ENCODE measurements at places on chromosomes 13 and 19. TPM values are rescaled to one million over a fixed set of nuclear protein-coding genes. Genes with fewer than 3 reads are reported as not detected.

Gene SIGLEC11
- total RNA-seq = not detected

Gene LENG9
- 8.7 TPM for total RNA-seq

Gene DBP
- 18.7 TPM for total RNA-seq

Gene CFAP97D2
- not detected for total RNA-seq

Gene ATCAY
- not detected for total RNA-seq

Gene C13orf42
- not detected for total RNA-seq

Gene RPS28
- 1,659 TPM for total RNA-seq

Gene KL
- 0.05 TPM for total RNA-seq

Gene CLEC17A
- total RNA-seq = not detected

- DNase-seq = no peak
- H3K4me3 ChIP-seq = no peak overlapping the region
- H3K27ac ChIP-seq = peak overlapping the region; percentile 36
- H3K4me1 ChIP-seq = peaks cover 32% of the 10 kb centered on the region
- H3K27me3 ChIP-seq = no peaks in the 10 kb centered on the region
Observed at GRCh38 chr19:1910177-1910576, 5.0 kb downstream of the ADAT3 start.

DNA sequence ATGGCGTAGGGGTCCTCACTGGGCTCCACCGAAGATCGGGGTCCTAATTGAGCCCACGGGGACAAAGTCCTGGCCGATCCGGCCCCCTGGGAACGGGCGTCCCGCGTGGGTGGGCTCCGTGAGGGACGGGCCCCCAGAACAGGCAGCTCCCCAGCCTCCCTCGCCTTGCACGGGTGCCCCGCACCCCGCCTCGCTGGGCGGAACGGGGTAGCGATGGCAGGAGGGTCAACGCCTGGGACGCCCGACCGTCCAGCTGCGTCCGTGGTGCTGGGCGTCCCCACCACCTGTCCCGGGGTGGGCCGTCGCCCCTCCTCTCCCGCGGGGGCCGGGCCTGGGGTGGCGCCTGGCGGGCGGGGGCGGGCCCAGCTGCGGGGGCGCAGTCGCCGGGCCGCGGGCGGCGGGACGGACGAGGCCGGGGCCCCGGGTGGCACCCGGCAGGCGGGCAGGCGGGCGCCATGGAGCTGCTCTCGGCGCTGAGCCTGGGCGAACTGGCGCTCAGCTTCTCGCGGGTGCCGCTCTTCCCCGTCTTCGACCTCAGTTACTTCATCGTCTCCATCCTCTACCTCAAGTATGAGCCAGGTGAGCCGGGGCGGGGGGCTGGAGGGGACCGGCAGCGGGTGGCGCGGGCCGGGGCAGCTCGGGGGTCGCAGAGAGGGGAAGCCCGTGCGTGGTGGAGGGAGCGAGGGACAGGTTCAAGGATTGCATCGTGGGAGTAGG lies at the start of gene TMEM38A:
TMEM38A (plus strand) TSS at position 377 of the 717 bp plus-strand sequence; CDS start at position 456, 79 bp downstream.
- DNase-seq = peak; percentile 49
- peak within 1 kb of the TSS; percentile 97 for H3K27ac ChIP-seq
- H3K27me3 ChIP-seq = peaks cover 13% of the 10 kb centered on the region
- peaks cover 49% of the 10 kb centered on the region for H3K4me1 ChIP-seq
- H3K36me3 ChIP-seq = peaks cover 29% of the 10 kb centered on the region

GRCh38 chr13:113564331-113565023 lies 20.1 kb upstream of the TFDP1 start:
- no peak overlapping the region for H3K27ac ChIP-seq
- DNase-seq = peak; percentile 7
- no peak overlapping the region for H3K4me3 ChIP-seq
- peaks cover 20% of the 10 kb centered on the region for H3K27me3 ChIP-seq
- H3K36me3 ChIP-seq = no peaks in the 10 kb centered on the region

GRCh38 chr13:33015791-33016323 lies 366 bp upstream of the KL start:
- H3K36me3 ChIP-seq = no peaks in the 10 kb centered on the region
- peaks cover 20% of the 10 kb centered on the region for H3K4me1 ChIP-seq
- no peak overlapping the region for H3K27ac ChIP-seq
- no peak for DNase-seq
- H3K27me3 ChIP-seq = peaks cover 66% of the 10 kb centered on the region

DNA sequence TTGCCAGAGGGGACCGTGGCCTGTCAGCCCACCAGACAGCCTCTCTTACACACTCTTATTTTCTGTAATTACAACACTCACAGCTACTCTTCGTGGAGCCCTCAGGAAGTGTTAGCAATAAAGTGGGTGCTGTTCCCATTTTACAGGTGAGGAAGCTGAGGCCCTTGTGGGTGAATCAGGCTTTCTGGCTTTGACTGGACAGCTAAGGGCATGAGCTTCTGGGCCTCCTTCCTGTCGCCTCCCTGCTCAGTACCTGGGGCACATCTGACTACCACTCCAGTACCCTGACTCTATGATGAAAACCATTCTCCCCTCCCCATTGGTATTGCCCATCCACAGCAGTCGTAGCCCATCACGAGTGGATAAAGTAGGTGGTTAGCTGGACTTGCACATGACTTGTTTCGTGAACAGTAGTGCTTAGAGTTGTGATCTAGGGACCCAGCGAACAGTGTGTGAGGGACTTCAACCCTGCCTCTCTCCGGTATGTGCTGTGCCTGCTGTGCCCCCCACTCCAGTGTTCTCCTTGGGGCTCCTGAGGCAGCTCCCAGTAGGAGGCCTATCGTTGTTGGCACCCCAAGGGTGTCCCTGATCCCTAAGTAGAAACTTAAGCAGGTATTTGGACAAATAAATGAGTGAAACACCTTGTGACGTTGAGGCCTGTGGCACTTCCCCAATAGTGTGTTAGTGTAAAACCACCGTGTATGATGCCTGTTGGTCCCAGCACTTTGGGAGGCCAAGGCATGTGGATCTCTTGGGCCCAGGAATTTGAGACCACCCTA lies 38.6 kb downstream of the GATAD2A start:
- peak; percentile 23 for DNase-seq
- no peaks in the 10 kb centered on the region for H3K27me3 ChIP-seq
- H3K4me3 ChIP-seq = no peak overlapping the region
- H3K4me1 ChIP-seq = peaks cover 66% of the 10 kb centered on the region

DNA sequence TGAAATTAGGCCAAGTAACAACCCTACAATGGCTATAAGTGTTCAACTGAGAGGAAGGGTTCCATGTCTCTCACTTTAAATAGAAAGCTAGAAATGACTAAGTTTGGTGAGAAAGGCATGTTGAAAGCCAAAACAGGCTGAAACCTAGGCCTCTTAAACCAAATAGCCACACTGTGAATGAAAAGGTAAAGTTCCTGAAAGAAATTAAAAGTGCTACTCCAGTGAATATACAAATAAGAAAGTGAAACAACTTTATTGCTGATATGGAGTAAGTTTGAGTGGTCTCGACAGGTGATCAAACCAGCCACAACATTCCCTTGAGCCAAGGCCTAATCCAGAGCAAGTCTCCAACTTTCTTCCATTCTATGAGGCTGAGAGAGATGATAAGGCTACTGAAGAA lies 209.6 kb downstream of the KLF12 start:
- no peaks in the 10 kb centered on the region for H3K36me3 ChIP-seq
- peaks cover 25% of the 10 kb centered on the region for H3K4me1 ChIP-seq
- no peak overlapping the region for H3K27ac ChIP-seq

GRCh38 chr13:41178040-41178439 lies 16.3 kb downstream of the KBTBD7 start:
- H3K27me3 ChIP-seq = no peaks in the 10 kb centered on the region
- no peak overlapping the region for H3K4me3 ChIP-seq
- peaks cover 2% of the 10 kb centered on the region for H3K4me1 ChIP-seq
- no peak for DNase-seq
- H3K27ac ChIP-seq = no peak overlapping the region

- H3K36me3 ChIP-seq = peaks cover 45% of the 10 kb centered on the region
- no peaks in the 10 kb centered on the region for H3K27me3 ChIP-seq
- H3K27ac ChIP-seq = no peak overlapping the region
- no peak for DNase-seq
Observed at GRCh38 chr19:10372690-10373089, 7.7 kb downstream of the TYK2 start.

- no peaks in the 10 kb centered on the region for H3K36me3 ChIP-seq
- H3K27ac ChIP-seq = no peak overlapping the region
- peaks cover 67% of the 10 kb centered on the region for H3K27me3 ChIP-seq
- H3K4me3 ChIP-seq = no peak overlapping the region
- H3K4me1 ChIP-seq = peaks cover 45% of the 10 kb centered on the region
- peak; percentile 32 for DNase-seq
Observed at GRCh38 chr19:47444388-47444821, 25.1 kb upstream of the MEIS3 start.

GRCh38 chr13:58025821-58026220 lies 394.3 kb downstream of the PCDH17 start:
- no peak overlapping the region for H3K4me3 ChIP-seq
- H3K27me3 ChIP-seq = no peaks in the 10 kb centered on the region
- no peaks in the 10 kb centered on the region for H3K4me1 ChIP-seq
- H3K36me3 ChIP-seq = no peaks in the 10 kb centered on the region

DNA sequence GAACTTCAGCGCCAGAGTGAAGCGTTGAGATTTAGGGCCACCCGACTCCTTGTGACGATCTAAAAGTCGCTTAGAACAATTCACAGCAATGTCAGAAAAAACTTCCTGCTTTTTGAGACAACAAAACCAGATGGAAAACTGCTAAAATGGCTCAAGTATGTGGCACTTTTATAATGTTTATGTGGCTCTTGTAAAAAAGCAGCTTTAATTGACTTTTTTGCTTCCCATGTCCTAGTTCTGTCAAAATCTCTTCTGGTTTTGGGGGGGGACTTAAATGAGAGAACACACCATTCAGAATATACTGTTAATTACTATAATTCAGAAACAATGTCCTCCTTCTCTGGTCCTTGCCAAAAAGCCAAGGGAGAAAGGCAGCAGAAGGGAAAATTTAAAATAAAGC lies 154.7 kb upstream of the LSM14A start:
- H3K27ac ChIP-seq = no peak overlapping the region
- H3K4me3 ChIP-seq = no peak overlapping the region

GRCh38 chr13:50464349-50465251 lies 378.9 kb downstream of the DLEU7 start:
- H3K36me3 ChIP-seq = no peaks in the 10 kb centered on the region
- H3K4me3 ChIP-seq = no peak overlapping the region
- no peak overlapping the region for H3K27ac ChIP-seq

- H3K36me3 ChIP-seq = peaks cover 3% of the 10 kb centered on the region
- no peak overlapping the region for H3K27ac ChIP-seq
- H3K4me1 ChIP-seq = peaks cover 14% of the 10 kb centered on the region
- H3K27me3 ChIP-seq = peaks cover 78% of the 10 kb centered on the region
- DNase-seq = no peak
Observed at GRCh38 chr13:27970382-27971235, 1.5 kb upstream of the CDX2 start.

- H3K4me3 ChIP-seq = no peak overlapping the region
- no peaks in the 10 kb centered on the region for H3K36me3 ChIP-seq
- H3K4me1 ChIP-seq = no peaks in the 10 kb centered on the region
- no peak for DNase-seq
- no peaks in the 10 kb centered on the region for H3K27me3 ChIP-seq
Observed at GRCh38 chr13:37984357-37984756, 114.8 kb upstream of the TRPC4 start.

GRCh38 chr13:113121183-113121927 lies 1.2 kb upstream of the F10 start:
- no peak for DNase-seq
- no peaks in the 10 kb centered on the region for H3K36me3 ChIP-seq
- peaks cover 6% of the 10 kb centered on the region for H3K27me3 ChIP-seq
- H3K4me1 ChIP-seq = no peaks in the 10 kb centered on the region

GRCh38 chr13:102761071-102761470 lies 12.5 kb downstream of the TEX30 start:
- H3K4me3 ChIP-seq = no peak overlapping the region
- no peak overlapping the region for H3K27ac ChIP-seq
- peaks cover 6% of the 10 kb centered on the region for H3K36me3 ChIP-seq
- no peaks in the 10 kb centered on the region for H3K27me3 ChIP-seq

DNA sequence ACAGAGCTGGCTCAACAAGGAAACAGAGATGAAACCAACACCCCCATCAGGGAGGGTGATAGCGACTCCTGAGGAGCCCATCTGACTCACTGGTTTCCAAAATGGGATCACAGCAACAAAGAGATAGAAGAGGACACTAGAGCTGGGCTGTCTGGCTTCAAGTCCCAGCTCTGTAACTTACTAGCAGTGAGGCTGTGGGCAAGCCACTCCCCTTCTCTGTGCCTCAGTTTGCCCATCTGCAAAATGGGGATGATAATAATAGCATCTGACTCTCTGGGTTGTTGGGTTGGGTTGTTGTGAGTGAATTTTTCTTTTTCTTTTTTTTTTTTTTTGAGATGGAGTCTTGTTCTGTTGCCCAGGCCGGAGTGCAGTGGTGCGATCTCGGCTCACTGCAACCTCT lies 14.3 kb downstream of the IGSF23 start:
- no peaks in the 10 kb centered on the region for H3K27me3 ChIP-seq
- H3K36me3 ChIP-seq = no peaks in the 10 kb centered on the region
- DNase-seq = no peak
- H3K27ac ChIP-seq = no peak overlapping the region
- H3K4me3 ChIP-seq = no peak overlapping the region

- peaks cover 1% of the 10 kb centered on the region for H3K27me3 ChIP-seq
- DNase-seq = no peak
- H3K27ac ChIP-seq = no peak overlapping the region
- peaks cover 14% of the 10 kb centered on the region for H3K4me1 ChIP-seq
Observed at GRCh38 chr13:95456815-95457214, 95.7 kb upstream of the CLDN10 start.

GRCh38 chr13:95020298-95020987 lies 280.8 kb downstream of the ABCC4 start:
- H3K27me3 ChIP-seq = no peaks in the 10 kb centered on the region
- no peaks in the 10 kb centered on the region for H3K4me1 ChIP-seq
- no peak overlapping the region for H3K27ac ChIP-seq
- no peak for DNase-seq
- no peaks in the 10 kb centered on the region for H3K36me3 ChIP-seq

DNA sequence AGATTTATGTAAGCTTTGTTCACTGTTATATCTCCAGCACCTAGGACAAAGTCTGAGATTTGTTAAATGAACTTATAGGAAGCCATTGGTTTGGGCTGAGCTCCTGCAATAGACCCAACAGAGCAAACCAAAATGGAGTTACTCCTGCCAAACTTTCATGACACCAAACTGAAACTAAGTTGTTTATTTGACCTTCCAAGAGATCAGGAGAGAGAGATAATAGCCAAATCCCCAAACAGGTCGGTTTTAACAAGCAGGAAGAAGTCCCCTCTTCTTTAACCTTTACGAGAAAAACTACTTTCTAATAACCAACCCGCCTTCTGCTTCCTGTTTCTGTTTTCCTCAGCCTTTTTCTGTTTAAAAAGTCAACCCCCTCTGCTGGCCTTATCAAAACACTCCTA lies 54.9 kb upstream of the ATP12A start:
- H3K27me3 ChIP-seq = no peaks in the 10 kb centered on the region
- H3K4me1 ChIP-seq = peaks cover 54% of the 10 kb centered on the region
- DNase-seq = no peak
- H3K4me3 ChIP-seq = no peak overlapping the region

DNA sequence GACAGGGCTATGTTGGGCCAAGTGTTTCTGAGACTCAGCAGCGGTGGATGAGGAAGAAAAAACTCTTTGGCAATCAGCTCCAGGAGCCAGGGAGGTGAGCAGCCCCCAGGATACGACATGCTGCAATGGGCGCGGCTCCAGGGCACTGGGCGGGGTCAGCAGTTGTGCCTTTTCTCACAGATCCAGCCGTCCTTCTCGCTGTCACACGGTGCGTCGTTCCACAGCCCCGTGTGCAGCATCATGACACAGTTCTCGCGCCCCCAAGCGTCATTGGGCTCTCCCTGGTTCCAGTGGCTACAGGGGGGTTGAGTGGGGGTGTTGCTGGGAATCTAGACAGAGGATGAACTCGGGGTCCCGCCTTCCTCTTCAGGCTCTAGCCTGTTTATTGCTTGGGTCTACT lies 2.7 kb downstream of the CLEC4G start:
- H3K4me3 ChIP-seq = no peak overlapping the region
- no peak for DNase-seq
- peaks cover 37% of the 10 kb centered on the region for H3K27me3 ChIP-seq
- no peaks in the 10 kb centered on the region for H3K4me1 ChIP-seq

Data from activated CD4-positive, alpha-beta memory T cell treated with anti-CD3 and anti-CD28 coated beads, Interleukin-2, amount 10 ng/mL, durations not matched to agents 7 days and 5 days (primary cell).